ENCODE measurements at places on chromosomes 3 and 15.

DNA sequence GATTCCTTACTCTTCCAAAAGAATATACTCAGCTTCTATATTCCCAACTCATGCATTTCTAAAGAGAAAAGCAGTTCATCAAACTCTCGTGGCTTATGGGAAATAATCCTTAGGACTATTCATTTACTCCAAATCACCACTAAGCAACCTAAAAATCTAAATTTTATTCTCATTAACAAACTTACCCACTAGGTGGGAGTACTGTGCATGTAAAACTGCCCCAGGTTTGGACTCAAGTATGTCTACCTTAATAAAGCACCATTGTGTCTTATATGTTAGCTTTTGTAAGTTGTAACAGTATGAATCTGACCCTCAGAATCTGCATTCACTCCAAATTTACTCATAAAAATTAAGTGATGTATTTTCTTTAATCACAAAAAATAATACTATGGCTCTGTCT, 25.3 kb downstream of the RAD18 start:
- DNase-seq = peak; percentile 18

- DNase-seq = peak; percentile 11
Measured at GRCh38 chr3:52561028-52561747, 24.8 kb downstream of the UQCC5 start.

- no peak for DNase-seq
Measured at GRCh38 chr3:131283862-131284261, 97.7 kb upstream of the NUDT16 start.

GRCh38 chr3:9512456-9513045, 41.1 kb downstream of the LHFPL4 start:
- no peak for DNase-seq

GRCh38 chr15:69826819-69827175, 270.9 kb downstream of the TLE3 start:
- no peak for DNase-seq

DNA sequence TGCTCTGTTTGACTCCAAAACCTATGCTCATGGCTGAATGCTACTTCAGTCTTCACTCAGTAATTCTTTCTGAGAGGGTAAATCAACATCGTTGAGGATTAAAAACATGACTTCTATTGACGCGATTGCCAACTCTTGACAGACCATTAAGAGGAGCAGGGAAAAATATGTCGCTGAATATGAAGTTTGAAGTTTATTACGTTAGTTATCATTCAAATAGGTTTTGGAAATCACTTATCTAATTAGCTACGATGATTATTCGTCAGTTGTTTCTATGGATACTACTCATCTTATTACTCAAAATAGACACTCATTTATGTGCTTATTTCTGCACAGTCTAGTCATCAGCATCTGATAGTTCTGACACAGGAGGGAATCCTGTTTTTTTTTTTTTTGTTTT, 279.2 kb upstream of the TBL1XR1 start:
- no peak for DNase-seq

GRCh38 chr3:160134964-160135363, 90.3 kb upstream of the C3orf80 start:
- DNase-seq = peak; percentile 76

DNA sequence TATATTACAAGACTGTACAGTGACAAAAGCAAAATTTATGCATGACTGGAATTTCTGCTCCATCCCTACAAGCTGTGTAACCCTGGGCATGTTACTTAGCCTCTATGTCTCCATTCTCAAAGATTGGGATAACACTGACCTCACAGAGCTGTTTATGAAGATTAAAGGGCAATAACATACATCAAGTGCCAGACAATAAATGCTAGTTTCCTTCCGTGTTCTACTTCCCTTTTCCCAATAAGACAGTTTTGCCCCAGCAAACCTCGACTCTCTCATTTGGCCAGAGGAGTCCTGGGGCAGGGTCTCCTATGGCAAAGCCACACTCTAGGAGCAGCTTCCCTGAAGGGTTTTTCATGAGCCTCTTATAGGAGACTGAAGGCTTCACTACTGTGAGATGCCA, 7.5 kb downstream of the HEXA start:
- no peak for DNase-seq

DNA sequence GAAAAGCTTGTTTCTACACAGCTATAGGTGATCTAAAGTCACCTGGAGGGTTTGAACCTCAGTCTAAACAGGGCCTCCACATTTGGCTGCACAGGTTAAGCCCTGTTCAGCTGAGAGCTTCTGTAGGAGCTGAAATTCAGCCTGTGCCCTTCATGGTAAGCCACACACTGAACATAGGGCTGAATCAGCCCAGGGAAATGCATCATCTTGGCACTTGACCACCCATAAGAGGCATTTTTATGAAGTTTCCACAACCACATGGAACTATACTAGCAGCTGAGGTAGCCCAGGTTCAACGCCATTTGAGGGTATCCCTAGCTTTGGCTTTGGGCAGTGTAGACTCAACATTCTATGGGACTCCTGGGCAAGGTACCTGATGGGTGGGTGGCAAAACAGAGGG, 126.8 kb downstream of the FAM174B start:
- DNase-seq = no peak

GRCh38 chr3:17967953-17968607, 225.6 kb upstream of the TBC1D5 start:
- DNase-seq = no peak

GRCh38 chr3:35275768-35276167, 363.6 kb upstream of the ARPP21 start:
- DNase-seq = no peak

DNA sequence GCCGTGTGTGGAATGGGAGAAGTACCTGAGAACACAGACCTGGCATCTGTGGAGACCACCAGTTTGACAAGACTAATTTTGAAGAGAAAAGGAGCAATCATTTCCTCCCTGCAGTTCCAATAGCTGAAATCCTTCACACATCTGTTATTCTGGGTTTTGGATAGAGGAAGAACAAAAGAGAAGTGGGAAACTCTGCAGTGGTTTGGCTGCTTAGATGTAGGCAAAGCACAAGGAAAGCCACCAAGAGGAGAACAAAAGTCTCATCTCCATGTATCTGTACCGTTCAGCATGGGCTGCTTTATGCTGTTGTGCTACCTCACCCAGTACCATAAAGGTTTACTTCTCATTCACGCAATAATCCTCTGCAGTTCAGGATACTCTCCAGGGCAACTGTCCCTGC, 153.1 kb upstream of the COL8A1 start:
- no peak for DNase-seq

DNA sequence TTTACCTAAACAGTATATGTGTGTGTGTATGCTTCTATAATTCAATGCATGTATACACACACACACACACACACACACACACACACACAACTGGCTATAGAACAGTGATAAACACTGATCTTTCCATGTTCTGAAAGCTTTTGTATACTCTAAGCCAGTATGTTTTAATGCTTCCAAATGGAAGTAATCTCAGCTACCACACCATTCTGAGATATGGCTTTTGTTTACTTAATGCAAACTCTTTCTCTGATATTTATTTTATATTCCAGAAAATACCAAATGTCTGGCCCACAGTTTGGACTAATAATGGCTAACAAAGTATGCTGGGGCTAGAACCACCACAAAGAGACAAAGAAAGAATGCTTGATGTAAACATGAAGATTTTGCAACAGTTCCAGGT, 199.4 kb upstream of the ARHGEF26 start:
- no peak for DNase-seq

DNA sequence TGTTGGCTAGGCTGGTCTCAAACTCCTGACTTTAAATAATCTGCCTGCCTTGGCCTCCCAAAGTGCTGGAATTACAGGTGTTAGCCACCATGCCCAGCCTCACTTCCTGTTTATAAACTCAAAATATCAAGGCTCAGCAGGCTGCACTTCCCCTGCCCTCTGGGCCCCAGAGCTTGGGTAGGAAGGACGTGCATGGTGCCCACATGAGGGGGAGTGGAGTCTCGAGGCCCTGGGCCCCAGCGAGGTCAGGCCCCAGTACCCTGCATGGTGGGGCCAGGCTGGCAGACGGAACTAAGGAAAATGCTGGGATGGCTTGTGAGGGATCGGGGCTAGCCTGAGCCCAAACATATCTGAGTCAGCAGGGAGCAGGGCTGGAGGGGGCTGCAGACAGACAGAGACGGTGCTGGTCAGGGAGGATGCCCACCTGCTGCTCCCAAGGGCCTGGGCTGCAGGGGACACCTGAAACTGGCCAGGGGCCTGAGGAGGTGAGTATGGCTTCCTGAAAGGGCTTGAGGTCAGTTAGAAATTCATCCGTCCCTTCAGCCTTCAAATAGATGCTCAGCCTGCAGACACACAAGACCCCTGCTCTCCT, 5.1 kb downstream of the SPTBN5 start:
- DNase-seq = no peak

- DNase-seq = no peak
Measured at GRCh38 chr15:66567897-66568296, 2.1 kb upstream of the LCTL start.

Measured in GM03348 (cell line).